CD4-positive, alpha-beta T cell treated with Interleukin-15 for 4 hours (primary cell): ENCODE measurements at places on chromosomes 13 and 19.

GRCh38 chr13:49060678-49061387 is 85.1 kb downstream of the FNDC3A start:
- DNase-seq, result no peak

GRCh38 chr13:30872276-30872594 is 33.8 kb upstream of the MEDAG start:
- no peak for DNase-seq

DNA sequence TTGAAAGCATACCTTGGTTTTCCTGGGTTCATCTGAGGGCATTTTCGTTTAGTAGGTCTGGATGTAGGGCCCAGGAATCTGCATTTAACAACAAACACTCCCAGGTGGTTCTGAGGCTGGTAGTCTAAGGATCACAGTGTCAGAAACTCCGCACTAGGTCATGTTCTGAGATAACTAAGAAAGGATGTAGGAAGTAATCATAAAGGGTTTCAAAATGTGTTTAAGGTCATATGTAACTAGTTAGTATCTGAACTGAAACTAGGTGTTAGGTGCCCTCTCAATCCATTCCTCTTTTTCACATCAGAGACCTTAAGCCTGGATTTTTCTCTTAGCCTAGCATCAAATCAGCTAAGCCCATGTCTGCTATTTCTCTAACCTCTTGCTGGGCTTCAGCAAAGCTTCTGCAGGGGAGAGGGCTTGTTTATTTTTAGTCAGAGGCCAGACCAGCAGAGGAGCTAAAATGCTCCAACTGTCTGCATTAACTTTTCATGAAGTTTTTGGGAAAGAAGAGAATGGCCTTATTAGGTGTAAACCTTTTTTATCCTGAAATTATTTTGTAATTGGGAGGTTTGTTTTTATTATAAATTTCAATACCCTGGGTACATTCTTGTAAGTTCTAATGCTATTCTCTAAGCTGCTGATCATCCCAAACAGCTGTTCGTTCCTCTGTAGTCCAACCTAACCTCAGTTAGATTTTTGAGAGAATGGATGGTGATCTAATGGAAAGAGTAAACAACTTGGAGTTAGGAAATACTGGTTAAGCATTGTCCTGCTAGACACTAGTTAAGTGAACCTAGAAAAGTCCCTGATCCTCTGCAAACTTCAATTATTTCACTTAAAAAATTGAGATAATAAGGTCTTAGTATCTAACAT is 262.8 kb upstream of the RFC3 start:
- DNase-seq, result no peak

DNA sequence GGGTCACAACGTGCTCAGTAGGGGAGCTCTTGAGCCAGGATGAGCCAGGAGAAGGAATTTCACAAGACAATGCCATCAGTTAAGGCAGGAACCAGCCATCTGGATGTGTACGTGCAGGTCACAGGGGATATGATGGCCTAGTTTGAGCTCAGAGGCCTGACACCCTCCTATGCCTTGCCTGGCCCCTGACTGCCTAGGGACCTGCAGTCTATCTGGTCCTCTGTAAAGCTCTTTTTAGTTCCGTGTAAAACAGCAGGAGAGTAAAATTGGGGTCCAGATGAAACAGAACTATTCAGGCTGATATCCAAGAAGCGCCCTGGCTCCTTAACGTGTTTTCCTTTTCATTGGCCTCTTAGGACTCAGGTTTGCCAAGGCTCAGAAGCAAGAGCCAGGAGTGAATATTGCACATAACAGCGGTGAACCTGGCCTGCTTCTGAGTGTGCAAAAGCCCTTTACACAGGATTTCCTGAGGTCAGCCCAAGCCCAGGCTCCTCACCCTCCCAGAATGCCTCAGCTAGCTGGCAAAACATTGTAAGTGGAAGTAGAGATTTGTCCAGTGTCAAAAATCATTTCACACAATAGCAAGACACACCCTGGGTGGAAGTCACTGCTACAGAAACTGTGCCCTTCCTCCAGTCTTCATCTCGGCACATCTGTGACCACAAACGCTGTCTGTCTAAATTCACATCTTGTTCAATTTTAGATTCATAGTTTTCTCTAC is 777.2 kb downstream of the UQCRFS1 start:
- DNase-seq, result no peak

DNA sequence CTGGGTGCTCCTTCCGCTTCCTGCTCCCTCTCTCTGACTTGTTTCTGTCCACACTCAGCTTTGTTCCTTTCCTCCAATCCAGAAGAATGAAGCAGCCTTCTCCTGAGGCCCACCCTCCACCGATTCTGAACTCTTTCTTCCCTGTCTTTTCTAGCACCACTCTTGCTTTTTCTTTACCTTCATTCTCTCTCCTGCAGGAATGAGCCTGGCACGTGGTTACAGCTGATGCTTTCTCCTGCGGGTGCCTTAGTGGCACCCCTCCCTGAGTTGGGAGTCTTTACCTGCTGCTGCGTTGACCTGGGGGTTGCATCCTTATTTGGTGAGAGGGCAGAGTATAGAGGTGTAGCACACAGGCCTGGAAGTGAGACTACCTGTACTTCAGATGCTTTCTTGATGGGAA is 6.2 kb downstream of the UBAC2 start:
- DNase-seq, result no peak

- DNase-seq, result no peak
Observed at GRCh38 chr19:50949861-50950260, 3.0 kb downstream of the KLK5 start.

GRCh38 chr13:76925115-76925514 is 23.2 kb upstream of the ACOD1 start:
- DNase-seq, result no peak
